Left renal cortex interstitium (tissue), 4 donors: ENCODE measurements at places on chromosomes 4 and X. TPM values are rescaled to one million over a fixed set of nuclear protein-coding genes. Genes with fewer than 3 reads are reported as not detected.

- no peak for DNase-seq
These were observed 265.4 kb upstream of the MAGEB18 start for GRCh38 chrX:25872786-25873185.

DNA sequence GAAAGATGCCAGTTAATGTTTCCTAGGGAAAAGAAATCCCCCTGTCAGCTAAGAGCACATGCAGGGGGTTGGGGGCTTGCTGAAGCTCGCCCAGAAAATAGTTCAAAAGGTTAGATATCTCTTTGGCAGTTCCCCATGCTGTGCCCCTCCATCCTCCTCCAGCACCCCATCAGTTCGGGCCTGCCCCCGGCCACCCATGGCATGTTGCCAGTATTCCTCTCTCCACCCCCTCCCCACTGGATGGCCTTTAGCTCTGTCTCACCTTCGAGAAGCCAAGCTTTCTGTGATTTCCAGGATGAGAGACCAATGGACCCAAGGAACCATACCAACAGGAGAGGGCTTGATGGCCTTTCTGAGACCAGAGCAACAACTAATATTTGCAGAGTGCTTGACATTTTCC, 5.2 kb downstream of the RAB33A start:
- no peak for DNase-seq

DNA sequence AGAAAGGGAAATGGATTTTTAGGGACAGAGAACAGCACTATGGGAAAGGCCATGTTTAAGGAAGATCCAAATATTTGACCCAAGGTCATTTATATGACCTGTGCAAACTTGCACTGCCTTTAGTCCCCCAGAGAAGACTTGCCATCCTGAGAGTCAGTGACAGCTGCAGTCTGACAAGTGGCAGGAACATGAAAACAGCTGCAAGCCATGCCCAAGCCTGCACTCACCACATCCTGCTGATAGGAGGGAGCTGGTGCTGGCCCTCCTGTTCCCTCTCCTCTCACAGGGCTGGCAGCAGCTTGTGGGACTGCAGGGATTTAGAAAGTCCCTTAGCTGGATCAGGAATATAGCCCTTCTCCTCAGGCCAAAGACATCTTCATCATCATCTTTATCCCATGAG, 187.7 kb downstream of the RAP1GDS1 start:
- DNase-seq: no peak

DNA sequence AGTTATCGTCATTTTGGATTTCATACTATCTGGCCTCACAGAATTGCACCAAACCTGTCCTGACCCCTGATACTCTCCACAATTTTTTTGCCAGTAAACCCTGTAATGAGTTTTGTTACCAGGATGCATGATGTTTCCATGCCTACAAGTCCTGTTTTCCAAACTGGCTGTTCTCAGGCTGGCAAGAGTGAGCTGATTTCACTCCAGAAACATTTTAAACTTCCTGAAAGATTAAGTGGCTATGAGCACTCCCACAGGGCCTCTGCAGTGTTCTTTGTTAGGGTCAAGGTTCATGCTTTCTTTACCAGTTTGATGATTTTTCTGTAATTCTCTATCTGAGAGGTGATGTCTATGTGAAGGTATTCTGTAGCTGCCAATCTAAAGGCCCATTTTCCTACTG, 31.7 kb upstream of the PDLIM3 start:
- no peak for DNase-seq

DNA sequence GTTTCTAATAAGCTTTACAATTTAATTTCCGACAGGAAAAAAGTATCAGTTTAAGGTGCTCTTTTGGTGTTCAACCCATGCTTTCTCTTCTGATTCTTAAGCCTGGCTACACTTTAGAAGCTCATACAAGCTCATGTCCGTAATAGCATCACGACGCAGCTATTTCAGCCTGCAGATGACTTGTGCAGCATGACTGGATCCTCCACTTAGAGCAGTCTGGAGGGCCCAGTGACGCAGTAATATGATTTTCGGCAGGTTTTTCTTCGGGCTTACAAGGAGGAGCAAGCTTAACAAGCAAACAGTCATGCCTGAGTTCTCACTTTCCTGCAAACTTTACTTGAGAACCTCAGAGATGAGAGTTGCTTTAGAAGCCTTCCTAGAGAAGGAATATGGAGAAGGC, 85.3 kb upstream of the MAML3 start:
- no peak for DNase-seq

DNA sequence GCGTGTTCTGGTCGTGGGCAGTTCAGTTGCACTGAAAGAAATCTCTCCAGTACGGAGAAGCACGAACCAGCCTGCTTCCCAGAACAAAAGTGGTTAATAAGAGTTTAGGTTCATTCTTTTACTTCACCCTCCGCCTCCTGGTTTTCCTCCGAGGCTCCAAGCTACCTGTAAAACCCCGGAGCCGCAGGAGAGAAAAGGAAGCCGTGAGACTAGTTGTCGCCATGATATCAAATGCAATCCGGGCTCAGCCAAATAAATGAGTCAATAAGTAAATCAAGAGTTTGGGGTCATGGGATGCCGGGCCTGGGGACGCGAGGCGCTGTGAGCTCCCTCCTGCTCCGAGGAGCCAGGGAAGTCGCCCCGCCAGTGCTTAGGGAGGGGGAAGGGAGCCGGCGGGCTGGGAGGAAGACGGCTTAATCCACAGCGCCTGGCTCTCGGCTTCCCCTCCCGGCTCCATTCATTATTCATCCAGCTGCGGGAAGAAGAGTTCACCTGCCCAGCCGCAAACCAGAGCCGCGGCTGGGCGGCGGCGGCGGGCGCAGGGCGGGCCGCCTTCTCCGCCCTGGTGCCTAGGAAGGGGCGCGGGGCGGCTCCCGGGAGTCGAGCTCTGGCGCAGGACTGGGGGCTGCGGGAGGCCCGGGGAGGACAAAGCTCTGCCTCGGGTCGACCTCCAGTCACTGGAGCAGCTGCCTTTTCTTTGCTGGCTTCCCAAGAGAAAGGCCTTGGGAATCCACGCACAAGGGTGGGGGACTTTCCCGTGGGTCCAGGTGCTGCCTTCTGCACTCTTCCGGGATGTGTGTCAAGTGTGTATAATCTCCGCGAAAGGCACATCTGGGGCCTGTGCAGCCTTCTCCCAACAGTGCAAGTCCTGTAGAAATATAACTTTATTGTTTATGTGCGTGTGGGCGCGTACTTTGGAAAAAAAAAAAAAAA, 1.7 kb downstream of the FRAS1 start:
- DNase-seq: peak; percentile 47

- DNase-seq: no peak
These were observed 468.2 kb upstream of the DIPK2B start for GRCh38 chrX:45668686-45669443.

GRCh38 chr4:7226439-7226838, 34.1 kb downstream of the SORCS2 start:
- DNase-seq: no peak

ZNF275 gene
- polyA plus RNA-seq: 16.8 TPM

VCX gene
- not detected for polyA plus RNA-seq

MAGEB2 gene
- polyA plus RNA-seq: not detected
